ENCODE measurements at places on chromosomes 2 and 18.

DNA sequence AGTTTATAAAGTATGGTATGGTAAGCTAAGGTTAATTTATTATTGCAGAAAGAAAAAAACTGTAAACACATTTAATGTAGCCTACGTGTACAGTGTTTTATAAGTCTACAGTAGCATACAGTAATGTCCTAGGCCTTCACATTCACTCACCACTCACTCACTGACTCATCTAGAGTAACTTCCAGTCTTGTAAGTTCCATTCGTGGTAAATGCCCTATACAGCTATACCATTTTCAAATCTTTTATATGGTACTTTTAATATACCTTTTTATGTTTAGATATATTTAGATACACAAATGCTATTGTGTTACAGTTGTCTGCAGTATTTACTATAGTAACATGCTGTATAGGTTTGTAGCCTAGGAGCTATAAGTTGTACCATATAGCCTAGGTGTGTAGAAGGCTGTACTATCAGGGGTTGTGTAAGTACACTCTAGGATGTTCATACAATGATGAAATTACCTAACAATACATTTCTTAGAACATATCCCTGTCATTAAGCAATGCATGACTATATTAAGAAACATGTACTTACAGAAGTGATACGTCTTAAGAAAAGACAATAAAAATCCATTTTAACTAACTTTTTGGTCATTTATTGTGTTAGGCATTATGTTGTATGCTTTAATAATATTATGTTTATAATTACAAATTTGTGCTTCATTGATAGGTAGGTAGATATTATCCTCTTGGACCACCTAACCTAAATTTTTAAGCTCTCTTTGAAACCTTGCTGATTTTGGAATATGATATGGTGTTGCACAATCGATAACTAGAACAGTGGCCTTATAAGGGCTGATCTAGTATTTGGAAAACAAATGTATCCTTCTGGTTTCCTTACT is 51.9 kb downstream of the VRK2 start:
- peak; percentile 42 for DNase-seq

DNA sequence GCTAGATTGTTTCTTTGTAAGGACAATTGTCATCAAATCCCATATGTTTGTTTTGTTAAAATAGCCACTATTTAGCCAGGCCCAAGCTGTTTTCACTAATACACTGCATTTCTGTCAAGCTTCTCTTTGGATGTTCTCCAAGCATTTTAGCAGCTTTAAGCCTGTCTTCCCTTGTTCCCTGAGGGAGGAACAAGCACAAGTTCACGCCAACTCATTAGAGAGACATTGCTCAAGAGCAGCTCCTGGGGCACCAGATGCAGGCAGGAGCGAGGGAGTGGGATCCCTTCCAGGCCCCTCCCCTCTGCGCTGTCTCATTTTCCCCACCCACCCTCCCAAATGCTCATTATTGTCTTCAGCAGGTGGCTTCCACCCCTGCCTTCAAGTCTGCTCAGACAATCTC is 32.6 kb upstream of the PPP3R1 start:
- no peak for DNase-seq

DNA sequence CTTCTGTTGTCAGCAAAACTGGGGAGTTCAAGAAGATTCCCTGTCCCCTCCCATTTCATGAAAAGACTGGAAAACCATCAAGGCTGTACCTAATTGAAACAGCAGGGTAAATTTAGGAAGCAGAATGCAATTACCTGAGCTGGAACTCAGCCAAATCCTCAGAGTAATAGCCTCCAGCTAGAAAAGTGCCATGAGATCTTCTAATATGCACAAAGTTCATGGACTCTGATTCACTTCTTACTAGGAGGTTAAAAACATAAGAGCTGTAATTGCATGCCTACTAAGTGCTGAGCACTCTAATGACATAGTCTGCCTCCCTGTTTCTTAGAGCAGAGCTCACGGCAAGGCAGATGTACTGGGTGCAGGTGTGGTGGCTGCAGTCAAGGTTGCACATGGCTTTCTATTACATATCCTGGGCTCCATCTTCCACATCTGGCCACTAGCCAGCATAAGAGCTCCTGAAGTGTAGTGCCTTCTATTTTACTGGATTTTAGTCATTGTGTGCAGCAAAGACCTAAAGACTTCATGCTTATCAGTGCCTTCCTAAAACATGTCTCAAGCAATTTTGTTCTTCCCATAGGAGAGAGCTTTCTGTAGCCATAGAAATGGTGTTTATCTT is 341.7 kb downstream of the PTPRM start:
- DNase-seq, result no peak

- DNase-seq, result no peak
Measured at GRCh38 chr2:231970461-231970860, 8.9 kb downstream of the DIS3L2 start.

DNA sequence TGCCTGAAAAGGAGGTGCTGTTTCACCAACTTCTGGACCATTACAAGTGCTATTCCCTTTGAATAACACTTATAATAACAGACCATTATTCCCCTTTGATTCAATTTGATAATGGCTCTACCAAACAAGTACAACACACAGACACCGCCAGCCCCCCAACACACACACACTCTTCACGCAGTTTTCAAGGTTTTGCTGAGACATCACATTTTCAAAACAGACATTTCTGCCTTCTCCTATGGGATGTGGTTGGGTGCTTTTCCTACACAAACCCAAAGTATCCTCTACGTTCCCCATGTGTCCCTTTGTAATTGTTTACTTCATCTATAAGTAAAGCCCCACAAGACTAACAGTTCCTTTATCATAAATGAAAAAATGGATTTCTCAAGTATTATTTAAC is 229.7 kb downstream of the KCNH7 start:
- DNase-seq, result no peak

DNA sequence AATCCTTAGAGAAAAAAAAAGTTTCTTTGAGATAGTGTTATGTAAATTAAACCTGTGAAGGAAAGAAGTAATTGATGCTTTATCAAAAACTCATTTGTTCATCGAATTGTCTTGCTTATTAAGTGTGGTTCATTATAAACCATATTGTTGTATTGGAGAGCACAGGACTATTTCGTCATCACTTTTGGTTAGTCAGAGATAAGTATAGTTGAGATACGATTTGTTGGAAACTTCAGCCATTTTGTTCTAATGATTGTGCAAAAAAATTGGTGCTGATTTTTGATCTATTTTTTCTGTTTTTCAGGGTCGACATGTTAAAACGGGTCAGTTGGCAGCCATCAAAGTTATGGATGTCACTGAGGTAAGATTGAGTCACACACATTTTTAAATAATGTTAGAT is 92.9 kb downstream of the MAP4K4 start:
- peak; percentile 28 for DNase-seq

- DNase-seq, result no peak
Measured at GRCh38 chr2:126739141-126739540, 83.2 kb downstream of the GYPC start.

- DNase-seq, result no peak
Measured at GRCh38 chr2:205815673-205816072, 133.4 kb downstream of the NRP2 start.

- no peak for DNase-seq
Measured at GRCh38 chr18:36214811-36215210, 27.5 kb downstream of the MOCOS start.

GRCh38 chr2:207046724-207047123 is 107.4 kb downstream of the CPO start:
- no peak for DNase-seq

DNA sequence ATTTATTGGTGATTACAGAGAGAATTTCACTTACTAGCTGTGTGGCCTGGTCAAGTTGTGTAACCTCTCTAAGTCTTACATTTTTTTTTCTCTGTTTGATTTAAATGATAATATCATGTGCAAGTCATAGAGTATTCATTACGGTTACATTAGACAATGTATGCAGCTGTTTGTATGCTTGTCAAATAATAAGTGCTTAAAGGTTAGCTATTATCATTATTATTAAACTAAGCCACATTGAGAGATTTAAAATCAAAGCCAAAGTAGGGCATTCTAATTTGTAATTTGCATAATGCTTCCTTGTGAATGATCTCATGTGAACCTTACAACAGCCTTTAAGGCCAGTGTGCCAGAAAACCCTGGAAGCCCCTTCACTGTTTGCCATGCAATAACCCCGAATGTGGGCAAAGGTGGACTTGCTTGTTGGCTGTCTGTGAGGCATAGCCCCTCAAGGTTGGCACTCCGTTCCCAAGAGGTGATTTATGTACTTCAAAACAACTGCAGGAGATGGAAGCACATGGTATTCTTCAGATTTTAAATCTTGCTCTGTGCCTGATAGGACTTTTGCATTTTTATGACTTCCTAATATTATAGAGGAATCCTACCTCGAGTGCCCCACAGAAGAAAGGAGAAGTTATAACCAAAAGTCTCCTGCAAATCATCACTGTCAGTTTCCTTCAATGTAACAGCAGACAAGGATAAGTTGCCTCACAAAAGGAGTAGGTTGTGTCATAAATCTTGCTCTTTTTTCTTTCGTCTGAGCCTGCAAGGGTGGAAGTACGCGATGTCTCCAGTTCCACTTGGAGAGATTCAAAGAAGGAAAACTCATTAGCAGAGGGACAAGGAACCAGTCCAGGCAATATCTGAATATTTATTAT is 272.0 kb downstream of the TGIF1 start:
- no peak for DNase-seq

GRCh38 chr2:209613649-209614305 is 157.9 kb upstream of the UNC80 start:
- DNase-seq, result no peak

DNA sequence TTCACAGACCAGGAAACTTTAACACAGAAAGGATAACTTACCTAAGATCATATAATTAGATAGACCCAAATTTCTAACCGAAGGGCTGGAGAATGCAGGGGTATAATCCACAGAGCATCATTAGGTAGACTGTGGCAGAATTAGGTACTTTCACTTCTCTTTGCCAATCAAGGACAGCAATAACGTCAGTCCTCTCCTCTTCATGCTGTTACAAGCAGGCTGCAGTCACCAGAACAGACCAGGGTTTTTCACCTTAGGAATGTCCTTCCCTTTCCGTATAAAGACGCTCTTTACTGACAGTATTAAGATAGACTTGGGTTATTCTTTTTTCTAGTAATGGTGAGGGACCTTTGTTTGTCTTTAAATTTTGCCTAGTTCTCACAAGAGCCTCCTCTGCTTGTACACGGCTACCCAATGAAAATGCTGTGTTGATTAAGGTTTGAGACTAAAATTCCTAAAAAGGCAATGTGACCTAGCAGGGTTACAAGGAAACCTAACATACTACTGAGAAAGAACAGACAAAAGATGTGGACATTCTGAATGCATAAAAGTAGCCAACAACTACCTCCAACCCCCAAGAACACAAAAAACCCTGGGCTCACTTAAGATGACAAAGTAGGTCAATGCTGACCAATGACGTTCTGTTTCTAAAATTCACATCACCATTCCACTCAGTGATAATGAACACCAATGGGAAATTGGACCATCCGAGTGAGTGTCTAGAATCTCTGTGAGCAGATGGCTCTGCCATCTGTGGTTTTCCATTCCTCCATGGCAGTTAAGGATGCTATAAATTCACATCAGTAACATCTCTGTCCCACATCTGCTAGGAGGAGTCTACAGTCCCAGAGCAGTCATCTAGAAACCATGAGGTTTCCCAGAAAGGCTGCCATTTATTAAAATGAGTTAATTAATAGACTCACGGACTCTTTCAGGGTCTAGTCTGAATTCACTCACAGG is 2.1 kb downstream of the PDIA6 start:
- peak; percentile 34 for DNase-seq

GRCh38 chr18:63161761-63162195 is 157.8 kb downstream of the BCL2 start:
- DNase-seq, result peak; percentile 40

GRCh38 chr2:159793326-159793725 is 4.7 kb downstream of the CD302 start:
- DNase-seq, result no peak

DNA sequence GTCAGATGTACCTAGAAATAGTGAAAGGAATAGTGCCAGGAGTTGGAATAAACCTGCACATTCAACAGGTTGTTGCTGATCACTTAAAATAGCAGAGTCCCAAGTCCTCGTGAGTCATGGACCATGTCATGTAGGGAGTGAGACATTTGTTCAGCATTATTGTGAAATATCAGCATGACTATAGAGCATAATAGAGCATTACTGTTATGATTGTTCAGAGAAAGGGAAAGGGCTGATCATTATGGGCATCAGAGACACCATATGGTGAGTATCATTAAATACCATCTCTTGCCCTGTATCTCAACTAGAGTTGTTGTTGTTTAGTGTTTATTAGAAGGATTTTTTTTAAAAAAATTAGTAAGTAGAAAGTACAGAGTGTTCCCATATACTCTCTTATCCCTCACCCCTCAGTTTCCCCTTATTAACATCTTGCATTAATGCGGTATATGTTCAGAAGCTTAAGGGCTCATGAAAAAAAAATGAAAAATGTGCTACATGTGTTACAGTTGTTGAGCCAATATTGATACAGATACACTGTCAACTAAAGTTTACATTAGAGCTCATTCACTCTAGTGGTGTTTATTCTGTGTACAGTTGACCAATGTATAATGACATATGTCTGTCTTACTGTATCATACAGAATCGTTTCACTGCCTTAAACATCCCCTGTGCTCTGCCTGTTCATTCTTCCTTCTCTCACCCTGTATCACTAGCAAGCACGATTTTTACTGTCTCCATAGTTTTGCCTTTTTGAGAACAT is 5.7 kb downstream of the ELAC1 start:
- peak; percentile 35 for DNase-seq

DNA sequence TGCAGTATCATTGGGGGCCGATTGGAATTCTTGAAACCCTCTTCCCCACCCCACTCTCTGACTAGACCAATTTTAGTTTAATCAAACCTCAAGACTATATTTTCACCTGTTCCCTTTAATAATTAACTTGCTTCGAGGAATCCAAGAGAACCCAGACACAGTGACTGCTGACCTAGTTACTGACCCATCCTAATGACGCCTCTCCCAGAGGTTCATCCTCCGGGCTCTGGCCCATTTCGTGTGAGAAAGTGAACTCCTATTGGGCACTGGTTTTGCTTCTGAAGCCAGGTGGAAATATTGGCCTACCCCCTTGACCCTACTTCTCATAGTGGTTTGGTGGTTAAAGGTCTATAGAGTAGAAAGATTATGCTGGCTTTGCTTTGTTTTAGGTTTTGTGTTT is 39.9 kb downstream of the RPL37A start:
- no peak for DNase-seq

- DNase-seq, result no peak
Measured at GRCh38 chr18:74132201-74132600, 15.4 kb downstream of the FBXO15 start.

- DNase-seq, result no peak
Measured at GRCh38 chr2:178114462-178114861, 2.2 kb downstream of the RBM45 start.

GRCh38 chr2:29879456-29879855 is 41.9 kb downstream of the ALK start:
- no peak for DNase-seq

- no peak for DNase-seq
Measured at GRCh38 chr2:223856584-223856983, 19.2 kb upstream of the AP1S3 start.

Measured in erythroblast (primary cell).